ENCODE measurements at places on chromosomes 12 and 14.

DNA sequence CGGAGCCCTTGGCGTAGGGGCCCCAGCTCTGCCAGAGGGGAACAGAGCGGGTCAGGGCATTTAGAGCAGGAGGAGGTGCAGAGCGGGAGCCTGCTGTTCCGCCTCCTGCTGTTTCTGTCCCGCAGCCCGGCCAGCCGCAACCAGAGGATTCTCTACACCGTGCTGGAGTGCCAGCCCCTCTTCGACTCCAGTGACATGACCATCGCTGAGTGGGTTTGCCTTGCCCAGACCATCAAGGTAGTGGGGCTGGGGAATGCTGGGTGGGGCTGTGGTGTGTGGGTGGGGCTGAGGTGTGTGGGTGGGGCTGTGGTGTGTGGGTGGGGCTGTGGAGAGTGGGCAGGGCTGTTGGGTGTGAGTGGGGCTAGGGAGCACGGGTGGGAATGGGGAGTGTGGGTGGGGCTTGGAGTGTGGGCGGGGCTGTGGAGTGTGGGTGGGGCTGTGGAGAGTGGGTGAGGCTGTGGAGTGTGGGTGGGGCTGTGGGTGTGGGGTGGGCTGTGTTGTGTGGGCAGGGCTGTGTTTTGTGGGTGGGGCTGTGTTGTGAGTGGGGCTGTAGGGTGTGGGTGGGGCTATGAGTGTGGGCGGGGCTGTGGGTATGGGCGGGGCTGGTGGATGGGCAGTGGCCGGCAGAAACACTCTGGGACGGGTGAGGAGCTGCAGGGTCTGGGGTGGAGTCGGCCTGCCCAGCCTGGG lies 8.0 kb downstream of the ASPG start:
- DNase-seq, result no peak

DNA sequence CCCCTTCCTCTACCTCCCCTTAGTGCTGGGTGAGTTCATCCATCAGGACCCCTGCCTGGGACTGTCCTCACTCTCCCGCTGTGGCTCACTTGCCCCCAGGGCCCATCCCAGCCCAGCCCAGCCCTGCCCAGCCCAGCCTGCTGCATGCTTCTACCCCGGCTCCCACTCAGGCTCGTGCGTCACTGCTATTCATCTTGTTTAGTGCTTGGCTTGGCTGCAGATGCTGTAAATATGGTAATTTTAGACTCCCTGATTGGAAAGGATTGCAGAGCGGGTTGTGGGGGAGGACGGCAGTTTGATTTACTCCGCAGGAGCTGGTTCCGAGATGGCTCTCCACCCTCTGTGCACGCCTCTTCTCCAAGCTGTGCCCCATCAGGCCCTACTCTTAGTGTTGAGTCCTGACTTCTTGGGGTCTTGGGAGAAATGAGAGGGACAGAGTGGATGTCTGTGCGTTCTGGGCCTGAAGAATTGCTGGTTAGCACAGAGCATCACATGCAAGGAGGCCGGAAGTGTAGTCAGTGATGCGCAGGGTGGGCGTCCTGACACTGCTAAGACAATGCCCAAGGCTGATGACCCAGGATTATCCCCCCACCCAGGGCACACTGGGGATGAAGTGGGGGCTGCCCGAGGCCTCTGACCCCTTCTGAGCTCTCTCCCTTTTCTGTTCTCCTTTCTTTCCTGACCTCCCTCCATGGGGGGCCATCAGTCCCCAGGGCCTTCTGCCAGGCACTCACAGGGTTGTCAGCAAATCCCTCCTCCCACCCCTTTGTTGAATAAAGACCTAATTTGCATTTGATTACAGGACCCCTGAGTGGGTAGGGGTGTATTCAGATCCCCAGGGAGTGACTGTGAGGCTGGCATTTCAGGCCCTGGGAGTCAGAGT lies 244.4 kb downstream of the ZFP36L1 start:
- no peak for DNase-seq

DNA sequence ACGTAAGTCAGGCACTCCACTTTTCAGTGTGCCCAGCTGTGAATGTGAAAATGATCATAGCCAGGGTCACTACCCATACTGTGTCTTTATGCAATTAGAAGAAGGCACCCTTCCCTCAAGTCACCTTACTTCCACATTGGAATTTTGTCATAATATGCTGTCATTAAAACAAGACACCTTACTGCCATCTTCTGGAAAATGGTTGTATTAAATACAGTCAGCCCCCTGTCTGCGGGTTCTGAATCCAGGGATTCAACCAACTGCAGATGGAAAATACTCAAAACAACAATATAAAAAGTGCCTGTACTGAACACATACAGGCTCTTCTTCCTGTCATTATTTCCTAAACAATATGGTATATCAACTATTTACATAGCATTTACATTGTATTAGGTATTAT lies 70.2 kb upstream of the TBX5 start:
- DNase-seq, result peak; percentile 10

- peak; percentile 77 for DNase-seq
These were observed 40.0 kb upstream of the ST8SIA1 start for GRCh38 chr12:22374508-22374907.

GRCh38 chr14:51780741-51781140 lies 79.7 kb upstream of the GNG2 start:
- no peak for DNase-seq

DNA sequence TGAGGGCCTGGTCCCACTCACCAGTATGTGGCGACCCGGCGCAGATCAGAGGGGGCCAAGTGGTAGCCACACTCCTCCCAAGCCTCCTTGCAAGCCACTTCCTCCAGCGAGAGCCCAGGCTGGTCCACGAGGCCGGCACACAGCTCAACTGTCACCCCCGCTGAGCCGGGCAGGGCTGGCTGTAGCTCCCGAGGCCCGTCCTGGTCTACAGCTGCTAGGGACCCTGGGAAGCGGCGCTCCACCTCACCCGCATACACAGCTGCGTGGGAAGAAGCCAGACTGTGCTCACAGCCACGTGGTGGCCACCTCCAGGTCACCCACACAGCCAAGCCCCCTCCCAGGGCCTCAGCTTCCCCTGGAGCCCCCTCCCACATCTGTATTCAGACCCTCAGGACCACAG lies 4.6 kb downstream of the NUDT14 start:
- DNase-seq, result no peak

DNA sequence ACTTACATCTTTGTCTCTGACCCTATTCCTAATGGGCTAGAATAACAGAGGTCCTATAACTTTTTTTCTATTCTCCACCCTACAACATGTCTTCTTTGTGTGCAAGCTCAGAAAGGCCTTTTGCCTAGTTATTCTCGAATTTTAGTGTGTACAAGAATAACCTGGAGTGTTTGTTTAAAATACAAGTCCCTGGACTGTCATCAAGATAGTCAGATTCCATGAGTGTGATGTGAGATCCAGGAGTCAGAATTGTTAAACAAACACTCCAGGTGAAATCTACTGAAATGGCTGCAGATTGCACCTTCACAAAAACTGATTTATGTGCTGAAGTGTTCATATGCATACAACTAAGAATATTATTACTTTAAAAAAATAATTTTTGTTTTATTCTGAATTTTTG lies 114.4 kb upstream of the DIO2 start:
- no peak for DNase-seq

DNA sequence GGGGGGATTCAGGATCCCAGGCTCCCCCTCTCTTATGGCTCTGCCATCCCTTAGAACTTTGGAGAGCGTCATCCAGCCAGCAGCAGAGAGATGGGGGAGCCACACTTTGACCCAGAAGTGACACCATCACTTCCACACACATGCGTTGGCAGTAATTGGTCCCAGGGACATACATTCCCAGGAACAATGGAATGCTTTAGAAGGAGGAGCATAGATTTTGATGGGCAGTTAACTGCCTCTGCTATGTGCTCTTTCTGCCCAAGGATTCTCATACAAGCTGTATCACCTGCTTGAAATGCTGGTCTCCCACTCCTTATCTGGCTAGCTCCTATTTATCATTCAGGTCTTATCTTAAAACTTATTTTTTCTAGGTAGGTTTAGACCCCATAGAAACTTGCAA lies 109.0 kb upstream of the RPH3A start:
- no peak for DNase-seq

DNA sequence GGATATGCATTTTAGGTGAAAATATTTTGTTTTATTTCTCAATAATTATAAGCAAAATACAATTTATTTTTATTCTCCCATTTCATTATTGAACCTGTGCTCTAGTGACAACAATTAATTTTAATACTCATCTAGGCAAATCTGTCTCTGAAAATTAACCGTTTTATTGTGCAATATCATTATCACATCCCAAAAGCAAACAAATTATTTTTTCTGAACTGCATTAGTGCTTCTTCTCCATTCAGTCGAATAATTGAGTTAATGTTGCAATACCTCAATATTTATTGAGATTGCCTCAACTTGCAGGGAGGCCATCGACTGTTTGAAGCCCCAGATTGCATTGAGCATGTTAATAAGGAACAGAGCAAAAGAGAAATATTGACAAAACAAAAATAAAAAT lies 303.2 kb upstream of the LRFN5 start:
- no peak for DNase-seq

- no peak for DNase-seq
These were observed 115.5 kb downstream of the KIF26A start for GRCh38 chr14:104253901-104254353.

DNA sequence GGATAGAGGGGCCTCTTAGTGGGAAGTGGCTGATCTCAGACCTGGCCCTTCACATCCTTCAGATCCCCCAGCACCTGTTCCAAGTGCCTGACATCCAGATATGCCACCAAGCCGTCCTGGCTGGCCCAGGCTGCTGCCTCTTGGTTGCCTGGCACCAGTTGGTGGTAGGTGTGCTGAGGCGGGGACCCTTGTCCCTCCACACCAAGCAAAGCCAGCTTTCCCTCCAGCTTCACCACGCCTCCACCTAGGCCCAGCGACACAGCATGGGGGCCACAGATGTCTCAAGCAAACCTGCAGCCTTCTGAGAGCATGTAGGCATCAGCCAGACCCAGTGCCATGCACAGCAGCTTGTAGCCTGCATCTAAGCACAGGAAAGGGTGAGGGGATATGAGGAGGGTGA lies 3.5 kb upstream of the CD63 start:
- DNase-seq, result no peak

DNA sequence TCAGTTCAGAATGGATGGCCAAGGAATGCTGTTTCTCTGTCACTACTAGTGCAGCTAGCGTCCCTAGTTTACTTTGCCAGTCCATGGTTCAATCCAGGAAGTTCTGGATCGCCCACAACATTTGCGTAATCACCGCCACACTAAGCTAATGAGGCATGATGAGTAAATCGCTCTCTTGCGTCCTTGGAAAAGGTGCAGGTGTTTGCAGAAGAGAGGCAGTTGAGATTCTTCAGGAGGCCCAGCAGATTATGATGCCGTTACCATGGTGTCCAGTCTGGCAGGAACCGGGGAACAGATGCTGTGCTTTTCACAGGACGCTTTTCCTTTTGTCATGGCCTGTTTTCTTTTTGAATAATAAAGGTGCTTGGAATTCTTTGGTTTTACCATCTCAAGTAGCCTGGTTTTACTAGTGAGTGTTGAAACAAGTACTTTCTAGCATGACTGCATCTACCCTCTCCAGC lies 9.0 kb downstream of the TPH2 start:
- peak; percentile 10 for DNase-seq

GRCh38 chr14:78921856-78922255 lies 751.7 kb downstream of the NRXN3 start:
- DNase-seq, result no peak

GRCh38 chr14:99579903-99580571 lies 24.0 kb downstream of the CCDC85C start:
- no peak for DNase-seq

GRCh38 chr14:51996148-51996746 lies 6.9 kb downstream of the RTRAF start:
- DNase-seq, result peak; percentile 61

DNA sequence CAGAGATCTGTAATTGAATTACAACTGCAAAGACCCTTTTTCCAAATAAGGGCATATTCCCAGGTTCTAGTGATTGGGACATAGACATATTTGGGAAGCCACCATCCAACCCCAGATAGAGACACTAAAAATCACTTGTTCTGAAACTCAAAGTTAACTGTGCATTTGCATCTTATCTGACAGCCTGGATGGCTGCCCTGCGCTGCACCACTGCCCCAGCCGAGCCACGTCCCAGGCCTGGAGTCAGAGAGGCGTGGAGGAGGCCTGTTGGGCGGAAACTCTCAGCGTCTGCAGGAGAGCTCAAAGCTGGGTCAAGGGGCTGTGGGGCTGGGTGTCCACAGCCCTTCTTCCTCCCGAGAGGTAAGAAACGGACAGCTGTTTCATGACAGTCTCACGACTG lies 124.4 kb downstream of the RIMBP2 start:
- DNase-seq, result no peak

DNA sequence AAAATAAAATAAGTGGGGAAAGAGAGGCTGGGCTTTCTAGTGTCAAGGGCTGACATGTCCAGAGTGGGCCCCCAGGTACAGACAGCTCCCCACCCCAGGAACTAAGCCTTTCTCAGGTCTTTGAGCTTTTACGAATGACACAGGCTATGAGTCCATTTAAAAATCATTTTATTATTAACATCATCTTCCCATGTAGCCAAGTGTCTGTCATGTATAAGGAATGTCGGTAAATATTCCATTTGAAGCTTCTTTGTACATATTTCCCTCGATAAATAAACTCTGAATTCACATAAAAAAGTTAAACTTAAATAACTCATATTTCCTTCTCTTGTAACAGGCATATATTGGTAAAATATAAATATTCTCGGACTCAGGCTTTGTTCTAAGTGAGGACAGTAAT lies 143.6 kb downstream of the CALM1 start:
- DNase-seq, result no peak

DNA sequence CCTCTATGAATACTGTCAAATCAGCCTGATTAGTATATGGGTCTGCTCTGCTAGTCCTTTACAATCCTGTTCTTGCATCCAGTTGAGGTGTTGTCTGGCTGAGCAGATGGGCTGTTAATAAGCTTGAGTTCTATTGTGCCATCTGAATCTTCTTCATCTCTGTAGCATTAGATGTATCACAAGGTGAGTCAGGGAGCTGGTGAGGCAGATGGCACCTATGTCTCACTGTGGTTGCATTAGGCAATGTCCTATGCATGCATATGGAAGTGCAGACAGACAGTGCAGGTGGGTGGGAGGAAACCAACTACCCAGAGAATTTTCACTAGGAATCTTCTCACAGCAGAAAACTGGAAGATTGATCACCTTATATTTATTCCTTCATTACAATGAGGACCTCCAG lies 165.7 kb upstream of the STXBP6 start:
- no peak for DNase-seq

DNA sequence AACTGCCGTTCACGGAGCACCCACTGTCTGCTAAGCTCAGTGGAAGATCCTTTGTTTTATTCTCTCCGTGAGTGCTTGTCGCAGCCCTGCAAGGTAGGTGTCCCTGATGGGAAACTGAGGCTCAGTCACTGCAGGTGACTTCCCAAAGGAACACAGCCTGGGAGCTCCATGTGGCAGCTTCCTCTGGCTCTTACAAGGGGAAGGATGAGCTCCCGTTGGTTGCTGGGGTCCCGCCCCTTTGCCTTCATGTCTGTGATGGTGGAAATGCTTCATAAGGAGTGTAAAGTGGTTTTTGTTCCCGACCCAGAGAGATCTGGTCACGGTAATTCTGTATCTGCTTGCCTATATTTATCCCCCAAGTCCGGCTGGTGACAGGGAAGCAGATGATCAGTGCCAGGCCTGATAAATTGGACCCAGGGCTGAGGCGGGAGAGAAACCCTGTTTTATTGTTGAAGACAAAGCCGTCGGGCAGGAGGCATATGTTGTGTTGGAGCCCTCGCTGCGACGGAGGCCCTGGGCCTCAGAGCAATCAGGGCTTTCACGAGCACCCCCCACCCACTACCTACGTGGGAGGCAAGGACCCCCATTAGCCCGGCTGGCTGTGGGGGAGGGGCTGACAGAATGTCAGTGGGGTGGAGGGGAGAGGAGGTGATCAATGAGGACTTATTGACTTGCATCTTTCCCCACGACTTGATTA lies 91.9 kb downstream of the KIF26A start:
- no peak for DNase-seq

GRCh38 chr12:109710747-109711595 lies 2.7 kb upstream of the FAM222A start:
- no peak for DNase-seq

Data from suppressor macrophage (primary cell).